ENCODE measurements at places on chromosomes 1 and 21.
A peak's percentile ranks its signal among the peaks of the same experiment; 100 is the strongest.

DNA sequence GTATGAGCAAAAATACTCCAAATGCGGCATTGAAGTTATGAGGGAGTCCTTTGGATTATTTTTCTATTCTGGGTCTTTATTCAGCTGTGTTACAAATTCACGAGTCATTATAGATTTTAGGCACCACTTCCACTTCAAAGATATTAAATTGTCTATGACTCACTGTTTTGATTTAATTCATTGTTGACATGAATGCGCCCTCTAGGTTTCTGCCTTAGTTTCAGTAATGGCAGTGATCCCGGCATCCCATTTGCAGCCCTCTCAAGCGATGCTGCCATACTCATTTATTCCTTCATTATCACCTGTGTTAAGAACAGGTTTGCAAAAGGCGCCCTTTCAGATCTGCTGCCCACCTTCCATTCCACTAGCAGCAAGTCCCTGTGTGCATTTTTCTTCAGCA lies 14.0 kb downstream of the RSPO1 start:
- DNase-seq: no peak

GRCh38 chr1:241081473-241081872 lies 275.5 kb downstream of the RGS7 start:
- no peak for DNase-seq

- no peak for DNase-seq
Measured at GRCh38 chr1:204198348-204199340, 2.4 kb upstream of the KISS1 start.

DNA sequence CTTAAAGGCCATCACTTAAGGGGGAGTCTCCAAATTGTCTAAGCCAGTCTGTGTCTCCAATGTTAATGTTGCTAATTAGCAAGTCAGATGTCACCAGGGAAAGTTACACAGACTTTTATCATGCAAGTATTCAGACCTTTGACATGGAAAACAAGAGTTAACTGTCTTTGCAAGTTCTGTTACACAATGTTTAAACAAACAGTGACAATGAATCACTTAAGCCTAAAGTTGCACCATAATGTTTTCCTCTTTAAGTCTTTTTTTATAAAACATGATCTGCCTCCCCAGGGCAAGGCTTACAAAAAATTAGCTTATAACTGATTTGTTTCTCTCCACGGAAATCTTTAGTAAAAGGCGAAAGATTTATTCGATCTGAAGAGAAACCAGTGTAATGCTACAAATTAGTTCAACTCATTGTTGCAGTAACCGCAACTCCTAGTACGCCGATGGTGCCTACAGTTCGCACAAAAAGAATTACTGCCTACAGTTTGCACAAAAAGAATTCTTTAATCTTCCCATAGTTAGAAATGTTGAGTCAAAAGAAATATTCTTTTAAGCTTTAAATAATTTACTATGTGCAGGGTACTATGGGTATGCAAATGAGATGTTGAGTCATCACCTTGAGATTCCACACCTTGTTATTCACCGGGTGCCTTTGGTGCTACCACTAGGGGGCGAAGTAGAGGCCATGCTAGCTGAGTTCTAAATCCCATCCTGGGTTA lies 45.3 kb downstream of the HHAT start:
- DNase-seq: no peak

DNA sequence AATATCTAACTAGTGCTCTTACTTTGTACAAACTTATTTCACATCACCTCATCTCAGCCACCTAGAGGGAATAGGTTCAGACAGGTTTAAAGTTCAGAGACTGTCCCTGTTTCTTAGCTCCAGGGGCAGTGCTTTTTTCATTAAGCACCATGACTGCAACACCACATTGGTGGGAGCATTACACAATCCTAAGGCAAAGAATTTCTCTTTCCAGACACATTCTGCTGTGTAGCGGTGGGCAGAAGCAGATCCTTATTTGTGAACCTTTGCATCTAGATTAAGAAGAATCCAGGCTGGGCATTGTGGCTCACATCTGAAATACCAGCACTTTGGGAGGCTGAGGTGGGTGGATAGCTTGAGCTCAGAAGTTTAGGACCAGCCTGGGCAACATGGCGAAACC lies 16.1 kb downstream of the LCA5L start:
- no peak for DNase-seq

- DNase-seq: peak; percentile 81
Measured at GRCh38 chr1:156430303-156430702, 61.3 kb downstream of the RHBG start.

- no peak for DNase-seq
Measured at GRCh38 chr1:55311057-55311641, 96.0 kb upstream of the USP24 start.

- DNase-seq: no peak
Measured at GRCh38 chr1:39544327-39544726, 32.3 kb downstream of the PABPC4 start.

DNA sequence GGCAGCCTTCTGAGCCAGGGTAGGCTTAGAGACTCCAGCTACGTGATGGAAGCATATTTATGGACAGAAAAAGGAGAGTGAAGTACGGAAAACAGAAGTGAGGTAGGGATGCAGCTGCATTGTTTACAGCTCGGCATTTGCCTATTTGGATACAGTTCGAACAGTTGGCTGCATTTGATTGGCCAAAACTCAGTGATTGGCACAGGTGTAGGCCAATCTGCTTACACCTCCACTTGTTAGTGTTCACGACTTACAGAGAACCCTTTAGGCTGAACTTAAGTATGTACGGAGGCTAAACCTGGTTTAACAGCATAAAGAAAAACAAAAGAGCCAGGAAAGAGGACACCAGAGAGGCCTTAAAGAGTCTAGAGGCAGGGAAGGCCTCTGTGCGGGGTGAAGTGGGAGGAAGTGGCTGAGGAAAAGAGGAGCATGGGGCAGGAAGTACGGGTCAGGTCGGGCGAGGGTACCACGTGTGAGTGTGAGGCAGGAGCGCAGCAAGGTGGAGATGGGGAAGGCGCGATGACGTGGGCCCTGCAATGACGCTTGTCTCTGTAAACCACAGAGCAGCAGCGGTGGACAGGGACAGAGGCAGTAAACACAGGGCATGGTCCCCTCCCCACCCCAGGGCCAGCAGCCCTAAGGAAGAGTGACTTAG lies 32.0 kb downstream of the RSPH1 start:
- DNase-seq: no peak

- DNase-seq: no peak
Measured at GRCh38 chr1:57411262-57411661, 12.6 kb downstream of the DAB1 start.

DNA sequence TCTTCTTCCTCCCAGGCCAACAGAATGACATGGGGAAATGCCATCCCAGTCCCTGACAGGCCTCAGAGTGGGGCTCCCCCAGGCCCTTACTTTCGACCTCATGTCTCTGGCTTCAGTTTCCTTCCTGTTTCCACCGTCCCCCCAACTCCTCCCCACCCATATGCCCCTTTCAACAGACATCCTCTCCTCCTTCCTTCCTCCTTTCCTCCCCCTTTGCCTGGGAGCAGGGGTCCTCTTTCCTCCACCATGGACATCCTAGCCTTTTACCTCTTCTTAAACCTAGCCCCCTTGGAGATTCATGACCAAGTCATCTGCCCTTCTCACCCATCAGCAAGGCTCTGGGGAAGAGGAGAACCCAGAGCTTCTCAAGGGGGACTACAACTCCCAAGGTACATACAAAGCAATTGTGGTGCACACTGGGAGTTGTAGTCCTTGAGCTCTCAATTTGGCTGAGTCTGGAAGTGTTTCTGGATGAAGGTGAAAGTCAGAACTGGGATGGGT lies 4.0 kb downstream of the ZBTB7B start:
- DNase-seq: no peak

DNA sequence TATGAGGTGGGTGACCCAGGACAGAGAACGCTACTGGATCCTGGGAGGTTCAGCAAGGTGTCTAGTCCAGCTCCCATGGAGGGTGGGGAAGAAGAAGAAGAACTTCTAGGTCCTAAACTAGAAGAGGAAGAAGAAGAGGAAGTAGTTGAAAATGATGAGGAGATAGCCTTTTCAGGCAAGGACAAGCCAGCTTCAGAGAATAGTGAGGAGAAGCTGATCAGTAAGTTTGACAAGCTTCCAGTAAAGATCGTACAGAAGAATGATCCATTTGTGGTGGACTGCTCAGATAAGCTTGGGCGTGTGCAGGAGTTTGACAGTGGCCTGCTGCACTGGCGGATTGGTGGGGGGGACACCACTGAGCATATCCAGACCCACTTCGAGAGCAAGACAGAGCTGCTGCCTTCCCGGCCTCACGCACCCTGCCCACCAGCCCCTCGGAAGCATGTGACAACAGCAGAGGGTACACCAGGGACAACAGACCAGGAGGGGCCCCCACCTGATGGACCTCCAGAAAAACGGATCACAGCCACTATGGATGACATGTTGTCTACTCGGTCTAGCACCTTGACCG lies 8.6 kb upstream of the PIGV start:
- DNase-seq: no peak

DNA sequence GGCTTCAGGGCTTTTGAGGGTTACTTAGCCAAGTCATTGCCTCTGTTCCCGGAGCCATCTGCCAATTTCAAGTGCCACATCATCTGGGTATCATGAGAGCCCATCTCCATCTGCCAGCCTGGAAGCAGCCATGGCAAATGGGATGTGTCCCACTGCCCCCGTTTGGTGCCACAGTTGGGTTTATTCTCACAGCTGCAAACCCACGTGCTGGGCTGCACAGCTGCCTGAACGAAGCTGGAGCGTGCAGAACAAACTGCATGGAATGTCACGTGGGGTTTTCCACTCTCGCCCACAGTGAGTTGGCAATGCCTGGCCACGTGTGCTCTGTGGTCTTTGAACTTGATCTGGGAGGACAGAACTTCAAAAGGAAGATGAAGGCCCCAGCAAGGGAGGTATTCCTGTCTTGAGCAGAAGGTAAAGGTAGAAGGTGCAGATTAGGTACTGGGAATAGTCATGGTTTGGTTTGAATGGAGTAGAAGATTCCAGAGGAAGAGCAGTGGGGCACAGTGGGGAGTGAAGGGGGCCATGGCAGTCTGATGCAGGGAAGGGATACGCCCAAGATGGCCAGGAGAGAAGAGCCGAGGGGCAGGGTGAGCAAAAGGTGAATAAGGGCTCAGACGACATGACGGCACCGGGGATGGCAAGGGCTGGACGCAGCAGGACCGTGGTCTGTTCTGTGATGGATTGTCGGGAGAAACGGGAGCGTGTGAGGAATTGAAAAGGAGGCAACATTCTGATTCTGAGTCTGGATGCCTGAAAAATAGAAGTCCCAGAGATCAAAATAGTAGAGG lies 222.0 kb downstream of the KAZN start:
- no peak for DNase-seq

- no peak for DNase-seq
Measured at GRCh38 chr1:86993269-86993985, 79.0 kb downstream of the HS2ST1 start.

DNA sequence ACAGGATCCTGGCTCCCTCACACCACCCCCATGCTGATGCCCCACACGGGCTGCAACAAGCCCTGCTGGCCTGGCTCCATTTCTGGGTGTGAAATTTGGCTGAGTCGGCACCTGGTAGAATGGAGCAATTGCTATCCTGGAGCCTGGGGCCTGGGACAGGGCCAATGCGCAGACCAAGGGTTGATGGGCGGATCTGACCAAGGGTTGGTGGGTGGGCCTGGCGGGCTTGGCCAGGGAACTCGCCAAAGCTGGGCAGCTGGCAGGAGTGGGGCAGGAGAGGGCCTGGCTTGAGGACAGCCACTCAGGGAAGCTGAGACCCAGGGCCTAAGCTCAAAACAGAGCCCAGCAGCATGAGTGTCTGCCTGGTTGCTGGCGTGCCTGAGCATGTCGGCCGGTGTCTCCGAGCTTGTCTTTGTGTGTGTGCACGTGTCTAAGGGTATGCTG lies 70.9 kb upstream of the POU3F1 start:
- no peak for DNase-seq

- DNase-seq: no peak
Measured at GRCh38 chr21:27528697-27529096, 561.8 kb upstream of the ADAMTS5 start.

- no peak for DNase-seq
Measured at GRCh38 chr1:145849356-145850160, 4.1 kb downstream of the NUDT17 start.

GRCh38 chr1:201791779-201792173 lies 37.2 kb upstream of the IPO9 start:
- DNase-seq: no peak

DNA sequence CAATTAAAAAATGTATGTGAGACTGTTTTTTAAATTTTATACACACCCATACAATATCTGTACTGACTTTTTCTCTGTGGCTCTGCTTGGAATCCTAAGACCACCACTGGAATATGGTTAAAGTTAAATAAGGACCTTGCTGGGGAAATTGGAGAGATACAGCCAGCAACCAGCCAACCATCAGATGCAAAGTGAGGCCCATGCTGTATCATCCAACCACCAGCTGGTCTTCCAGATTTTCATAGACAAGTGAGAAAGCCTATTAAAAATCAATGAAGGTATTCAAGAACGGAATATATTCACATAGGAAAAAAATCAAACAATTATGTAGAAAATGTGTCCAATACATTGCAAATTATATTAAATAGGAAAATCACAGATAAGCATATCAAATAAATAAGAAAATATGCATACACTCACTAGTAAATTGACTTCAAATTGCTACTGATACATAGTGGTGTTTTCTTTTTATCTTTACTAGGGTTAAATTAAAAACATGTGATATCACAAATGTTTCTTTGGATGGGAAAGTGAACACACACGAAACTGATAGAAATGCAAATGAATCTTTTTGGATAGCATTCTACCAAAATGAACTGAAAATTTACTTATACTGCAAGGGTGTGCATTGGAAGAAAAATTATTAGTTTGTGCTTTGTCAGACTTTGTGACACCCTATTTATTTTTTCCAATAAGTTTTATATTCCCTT lies 1486.3 kb downstream of the BRINP3 start:
- DNase-seq: no peak

- no peak for DNase-seq
Measured at GRCh38 chr1:6956488-6957159, 171.4 kb downstream of the CAMTA1 start.

- DNase-seq: no peak
Measured at GRCh38 chr1:64885648-64886047, 80.7 kb downstream of the JAK1 start.

DNA sequence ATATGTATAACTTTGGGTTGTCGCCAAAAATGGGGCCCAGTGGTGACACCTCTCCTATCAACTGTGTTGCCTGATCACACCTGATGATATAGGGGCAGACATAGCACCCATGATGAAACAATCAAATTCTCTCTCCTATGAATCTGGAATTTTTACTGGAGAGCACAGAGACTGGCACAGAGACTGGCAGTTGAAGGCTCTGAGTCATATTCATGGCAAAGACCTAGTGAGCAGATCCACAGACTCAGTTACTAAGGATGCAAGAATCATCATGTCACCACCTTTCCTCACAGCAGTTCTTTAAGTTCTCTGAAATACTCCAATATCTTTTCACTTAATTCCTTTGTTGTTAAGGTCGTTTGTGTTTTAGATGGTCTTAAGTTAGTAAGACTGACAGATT lies 60.0 kb downstream of the APCS start:
- DNase-seq: no peak
